Dermis microvascular lymphatic vessel endothelial cell (primary cell): ENCODE measurements at places on chromosomes 12 and 14. TPM values are rescaled to one million over a fixed set of nuclear protein-coding genes. Genes with fewer than 3 reads are reported as not detected.

The CLEC1A gene
- total RNA-seq: 12.1 and 14.9 TPM in 2 replicates

DNA sequence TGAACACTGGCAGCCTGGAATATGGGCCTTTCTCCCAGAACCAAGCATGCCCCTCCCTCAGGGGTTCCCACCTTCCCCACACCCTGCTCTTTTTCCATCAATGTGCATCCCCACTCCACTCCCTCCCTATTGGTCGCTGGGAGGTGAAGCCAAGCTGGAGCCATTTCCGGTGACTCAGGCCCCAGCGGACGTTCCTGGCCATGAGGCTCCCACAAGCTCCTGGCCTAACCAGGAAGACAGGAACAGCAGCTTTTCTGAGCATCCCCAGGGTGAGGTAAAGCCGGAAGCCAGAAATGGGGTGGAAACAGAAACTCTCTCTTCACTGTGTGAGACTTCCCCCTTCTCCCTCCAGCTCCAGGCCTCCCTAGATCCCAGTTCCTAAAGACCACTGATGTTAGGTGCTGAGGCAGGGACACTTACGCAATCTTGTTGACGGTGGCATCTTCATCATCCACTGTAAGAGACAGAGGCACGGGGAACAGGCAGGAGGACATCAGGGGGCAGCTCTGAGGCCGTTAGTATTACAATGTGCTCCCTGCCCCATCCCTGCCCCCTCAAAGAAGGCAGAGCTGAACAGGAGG, 5.1 kb downstream of the LMBR1L start:
- peak; percentile 83 for DNase-seq

The GPR132 gene
- total RNA-seq: under 0.01 TPM in 1 of 2 replicates, not detected in the other

- DNase-seq: no peak
Measured at GRCh38 chr14:27557445-27557844, 959.6 kb upstream of the NOVA1 start.

The SLC41A2 gene
- 5.7 and 6.2 TPM in 2 replicates for total RNA-seq

DNA sequence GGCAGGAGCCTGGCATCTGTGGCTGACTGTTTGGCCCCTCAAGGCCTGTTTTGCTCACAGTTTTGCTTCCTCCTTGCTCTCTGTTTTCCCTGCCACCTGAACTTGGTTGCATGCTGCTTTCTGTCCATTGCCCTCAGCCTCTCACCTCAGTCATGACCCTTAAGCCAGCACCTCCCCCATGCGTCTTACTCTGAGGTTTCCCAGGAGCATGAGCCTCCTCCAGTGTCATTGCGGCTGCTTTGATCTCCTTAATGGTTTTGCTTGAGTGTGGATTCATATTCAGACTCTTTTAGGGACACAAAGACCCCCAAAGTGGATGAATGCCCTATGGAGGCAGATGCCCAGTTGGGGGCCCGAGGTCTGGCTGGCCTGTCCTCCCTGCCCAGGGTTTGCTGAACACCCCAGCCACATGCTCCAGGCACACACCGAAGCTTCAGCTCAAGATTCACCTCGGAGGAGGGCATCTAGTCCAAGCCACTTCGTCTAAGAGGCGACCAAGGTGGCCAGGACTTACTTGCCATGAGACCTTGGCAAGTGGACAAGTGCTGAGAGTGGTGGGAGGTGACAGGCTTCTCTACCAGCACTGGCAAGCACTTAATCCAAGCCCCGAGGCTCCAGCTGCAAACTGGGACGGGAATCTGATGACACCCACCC, 95.4 kb upstream of the DIO3 start:
- no peak for DNase-seq

DNA sequence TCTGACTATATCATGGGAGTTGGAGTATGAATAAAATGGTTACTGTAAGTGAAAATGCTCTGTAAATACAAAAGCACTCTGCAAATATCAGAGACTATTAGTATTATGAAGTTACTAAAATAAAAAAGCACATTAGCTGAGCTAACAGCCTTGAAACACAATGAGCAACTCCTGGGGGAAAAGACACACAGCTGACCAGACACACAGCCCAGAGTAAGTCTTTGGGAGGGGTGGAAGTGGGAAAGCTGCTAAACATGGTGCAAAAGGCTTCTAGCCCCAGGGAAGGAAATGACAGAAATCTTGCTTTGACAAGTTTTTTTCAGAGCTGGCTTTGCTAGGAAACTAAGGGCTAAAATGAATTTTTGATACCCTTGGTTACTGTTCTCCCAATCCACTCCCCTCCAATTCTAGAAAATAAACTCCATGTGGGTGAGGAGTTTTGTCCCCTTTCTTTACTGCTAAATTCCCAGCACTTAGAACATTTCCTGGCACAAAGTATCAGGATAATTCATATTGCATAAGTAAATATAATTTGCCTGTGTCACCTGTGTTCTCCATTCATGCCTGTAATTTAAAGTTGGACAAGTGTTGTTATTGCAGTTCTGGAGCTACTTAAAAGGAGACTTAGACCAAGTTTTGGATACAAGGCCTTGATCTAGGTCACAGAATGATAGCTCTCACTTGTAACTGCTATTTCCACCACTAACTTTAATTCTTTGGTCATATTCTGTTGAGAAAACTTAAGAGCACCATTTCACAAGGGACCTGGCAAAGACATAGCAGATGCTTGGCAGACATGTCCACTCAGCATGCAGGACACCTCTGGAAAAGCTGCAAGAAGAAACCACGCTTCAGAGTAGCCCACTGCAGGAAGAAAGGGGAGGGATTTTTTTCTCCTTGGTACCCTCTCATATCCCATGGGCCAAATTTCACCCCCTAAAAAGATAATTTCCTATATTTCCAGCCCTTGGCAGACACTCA, 19.0 kb upstream of the RAB3IP start:
- DNase-seq: no peak
